ENCODE measurements at places on chromosomes 11 and 22. TPM values are rescaled to one million over a fixed set of nuclear protein-coding genes. Genes with fewer than 3 reads are reported as not detected.

Gene OR52H1
- total RNA-seq, result not detected

Gene OR5D14
- total RNA-seq, result not detected

Gene C11orf87
- total RNA-seq, result not detected

Gene KCNJ5
- total RNA-seq, result not detected

Gene CNGA4
- not detected for total RNA-seq

Gene GP1BB
- 1.3 TPM for total RNA-seq
